Activated B cell treated with CpG ODN at 0.5 μM for 24 hours (primary cell): ENCODE measurements at places on chromosomes 6 and 20.

DNA sequence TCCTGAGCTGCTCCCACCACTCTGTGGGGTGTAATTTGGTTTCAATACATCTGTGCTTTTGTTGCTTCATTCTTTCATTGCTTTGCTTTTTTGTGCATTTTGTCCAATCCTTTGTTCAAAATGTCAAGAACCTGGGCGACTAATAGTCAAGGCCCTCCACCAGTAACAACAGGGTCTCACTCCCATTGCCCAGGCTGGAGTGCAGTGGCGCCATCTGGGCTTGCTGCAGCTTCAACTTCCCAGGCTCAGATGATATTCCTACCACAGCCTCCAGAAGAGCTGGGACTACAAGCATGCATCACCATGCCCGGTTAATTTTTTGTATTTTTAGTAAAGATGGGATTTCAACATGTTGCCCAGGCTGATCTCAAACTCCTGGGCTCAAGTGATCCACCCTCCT lies 169.2 kb downstream of the EYA2 start:
- no peak for DNase-seq

- DNase-seq: no peak
Observed at GRCh38 chr6:129499843-129500219, 210.1 kb downstream of the ARHGAP18 start.

GRCh38 chr6:100595456-100595855 lies 130.7 kb upstream of the SIM1 start:
- no peak for DNase-seq

GRCh38 chr20:61135968-61136367 lies 116.1 kb upstream of the CDH4 start:
- DNase-seq: no peak

GRCh38 chr6:40871424-40871823 lies 167.6 kb downstream of the UNC5CL start:
- DNase-seq: no peak

DNA sequence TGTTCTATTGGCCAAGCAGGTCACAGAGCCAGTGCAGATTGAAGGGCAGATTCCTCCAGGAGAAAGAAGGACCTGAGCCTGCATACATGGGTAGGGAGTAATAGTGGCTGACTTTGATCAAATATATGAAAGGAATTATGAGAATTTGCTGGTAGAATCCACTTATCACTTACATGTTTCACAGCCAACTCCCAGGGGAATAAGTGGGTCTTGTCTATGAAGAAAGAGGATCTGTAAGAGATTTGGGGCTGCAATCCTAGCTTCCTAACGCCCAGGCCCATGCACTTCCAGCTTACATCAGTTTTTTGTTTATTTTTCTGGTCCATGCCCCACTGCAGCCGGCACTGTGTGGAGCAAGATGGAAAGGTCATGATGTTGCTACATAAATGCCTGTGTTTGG lies 107.9 kb upstream of the SYNDIG1 start:
- no peak for DNase-seq

- DNase-seq: no peak
Observed at GRCh38 chr6:159727717-159728445, 575 bp downstream of the WTAP start.

GRCh38 chr20:3509064-3509463 lies 38.2 kb downstream of the ATRN start:
- no peak for DNase-seq

GRCh38 chr20:39390186-39390585 lies 428.0 kb downstream of the DHX35 start:
- no peak for DNase-seq

DNA sequence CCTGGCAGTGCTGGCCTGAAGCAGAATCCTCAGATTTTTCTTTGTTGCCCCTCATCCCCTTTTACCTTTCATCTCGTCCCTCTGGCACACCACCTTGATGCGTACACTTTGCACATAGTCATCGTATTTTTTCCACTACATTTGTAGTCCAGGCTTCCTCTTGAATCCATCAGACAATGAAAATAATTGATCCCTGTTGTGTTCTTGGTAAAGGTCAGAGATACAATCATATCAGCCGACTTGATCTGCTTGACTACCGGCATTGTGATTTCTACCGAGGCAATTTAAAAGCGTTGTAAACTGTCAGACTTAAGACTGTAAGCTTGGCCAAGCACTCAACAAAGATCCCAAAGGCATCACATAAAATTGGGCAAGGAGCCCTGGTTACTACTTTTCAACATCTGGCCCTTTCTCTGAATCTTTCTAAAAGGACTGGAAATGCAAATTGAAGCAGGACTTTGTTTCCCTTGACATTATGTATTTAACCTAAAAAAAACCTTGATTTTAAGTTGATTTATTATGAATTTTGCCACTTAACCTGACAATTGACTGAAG lies 512.6 kb downstream of the LMBRD1 start:
- DNase-seq: no peak

- no peak for DNase-seq
Observed at GRCh38 chr6:113315165-113315564, 542.0 kb upstream of the MARCKS start.

- no peak for DNase-seq
Observed at GRCh38 chr20:50219600-50219999, 29.0 kb downstream of the CEBPB start.

DNA sequence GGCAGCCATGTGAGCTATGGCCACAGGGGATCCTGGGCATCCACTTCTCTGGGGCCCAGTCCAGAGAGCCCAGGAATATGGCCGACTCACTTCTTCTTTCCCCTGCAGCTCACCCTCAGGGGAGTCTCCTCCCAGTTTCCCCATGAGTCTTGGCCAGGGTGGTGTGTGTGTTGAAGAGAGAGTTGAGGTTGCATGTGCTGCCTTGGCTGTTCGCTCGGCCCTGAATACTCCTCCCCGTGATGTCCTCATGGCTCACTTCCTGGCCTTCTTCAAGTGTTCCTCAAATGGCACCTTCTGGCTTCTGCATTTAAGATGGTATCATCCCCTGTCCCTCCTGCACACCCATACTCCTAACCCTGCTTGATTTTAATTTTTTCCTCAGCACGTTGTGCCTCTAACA lies 3.2 kb upstream of the TREML1 start:
- DNase-seq: no peak

DNA sequence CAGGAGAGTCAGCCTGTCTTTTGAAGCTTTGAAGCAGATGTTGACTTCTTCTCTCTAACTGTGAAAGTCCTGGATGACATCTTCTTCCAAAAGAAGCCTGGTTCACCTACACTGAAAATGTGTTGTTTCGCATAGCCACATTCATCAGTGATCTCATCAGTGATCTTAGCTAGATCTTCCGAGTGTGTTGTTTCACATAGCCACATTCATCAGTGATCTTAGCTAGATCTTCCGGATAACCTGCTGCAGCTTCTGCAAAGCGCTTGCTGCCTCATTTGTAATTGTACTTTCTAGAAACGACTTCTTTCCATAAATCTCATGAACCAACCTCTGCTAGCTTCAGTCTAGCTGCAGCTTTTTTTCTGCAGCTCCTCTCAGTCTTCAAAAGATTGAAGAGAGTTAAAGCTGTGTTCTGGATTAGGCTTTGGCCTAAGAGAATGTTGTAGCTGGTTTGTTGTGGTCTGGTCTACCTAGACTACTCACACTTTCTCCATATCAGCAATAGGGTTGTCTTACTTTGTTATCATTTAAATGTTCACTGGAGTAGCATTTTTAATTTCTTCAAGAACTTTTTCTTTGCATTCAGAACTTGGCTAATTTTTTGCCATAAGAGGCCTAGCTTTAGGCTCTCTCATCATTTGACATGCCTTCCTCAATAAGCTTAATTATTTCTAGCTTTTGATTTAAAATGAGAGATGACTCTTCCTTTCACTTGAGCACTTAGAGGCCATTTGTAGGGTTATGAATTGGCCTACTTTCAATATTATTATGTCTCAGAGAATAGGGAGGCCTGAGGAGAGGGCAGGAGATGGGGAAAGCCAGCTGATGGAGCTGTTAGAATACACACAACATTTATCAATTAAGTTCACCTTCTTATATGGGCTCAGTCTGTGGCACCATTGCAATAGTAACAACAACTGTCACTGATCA lies 48.7 kb upstream of the EXOC2 start:
- no peak for DNase-seq

DNA sequence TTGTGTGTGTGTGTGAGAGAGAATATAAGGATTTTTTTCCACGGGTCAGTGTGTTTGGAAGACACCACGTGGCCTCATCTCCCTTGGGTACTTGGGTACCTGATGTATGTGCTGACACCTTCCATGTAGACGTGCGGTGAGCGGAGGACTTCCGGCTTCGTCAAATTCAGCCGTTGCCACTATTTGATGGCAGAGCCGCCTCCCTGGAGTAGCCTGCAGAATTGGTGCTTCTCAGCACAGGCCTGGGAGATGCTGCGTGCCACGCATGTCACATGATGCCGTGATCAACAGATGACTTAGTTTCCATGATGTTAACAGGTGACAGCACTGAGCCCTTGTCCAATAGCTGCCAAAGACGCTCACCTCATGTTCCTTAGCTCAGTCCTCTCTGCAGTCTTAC lies 69.4 kb downstream of the CDH4 start:
- no peak for DNase-seq

GRCh38 chr6:67629258-67629657 lies 1005.8 kb upstream of the ADGRB3 start:
- DNase-seq: no peak

DNA sequence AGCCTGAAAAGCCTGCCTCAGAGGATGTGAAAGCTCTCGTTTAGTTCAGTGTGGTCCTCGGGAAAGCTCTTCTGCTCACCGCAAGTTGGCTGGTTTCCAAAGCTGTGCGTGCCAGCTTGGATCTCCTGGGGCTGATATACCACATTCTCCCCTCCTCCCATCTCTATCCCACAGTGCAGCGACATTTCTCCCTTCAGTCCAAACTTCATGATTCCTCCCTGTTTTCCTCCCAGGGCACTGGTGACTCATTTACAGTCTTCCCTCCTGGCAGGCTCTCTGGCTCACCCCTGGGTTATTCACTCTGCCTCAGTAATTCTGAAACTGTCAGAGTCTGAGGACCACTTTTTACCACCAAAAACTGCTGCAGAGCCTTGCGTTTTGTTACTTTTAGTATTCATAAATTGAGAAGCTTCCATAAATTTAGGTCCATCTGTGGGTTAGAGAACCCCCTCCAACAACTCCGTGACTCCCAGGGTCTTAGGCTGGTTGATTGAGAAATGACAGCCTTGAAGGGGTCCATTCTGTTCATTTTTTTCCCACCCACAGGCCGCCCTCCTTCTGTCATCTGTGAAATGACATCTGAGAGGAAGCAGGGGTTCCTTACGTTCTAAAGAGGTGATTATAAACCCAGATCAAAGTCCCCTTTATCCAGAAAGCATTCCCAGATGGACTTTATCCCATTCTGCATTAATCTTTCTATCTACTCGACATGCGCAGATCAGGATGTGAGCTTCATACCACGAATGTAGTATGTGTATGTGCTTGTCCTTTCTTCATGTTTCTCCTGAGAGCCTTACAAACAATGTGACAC lies 6.1 kb downstream of the TRIM10 start:
- DNase-seq: no peak

GRCh38 chr20:43662943-43663655 lies 3.8 kb upstream of the MYBL2 start:
- no peak for DNase-seq

DNA sequence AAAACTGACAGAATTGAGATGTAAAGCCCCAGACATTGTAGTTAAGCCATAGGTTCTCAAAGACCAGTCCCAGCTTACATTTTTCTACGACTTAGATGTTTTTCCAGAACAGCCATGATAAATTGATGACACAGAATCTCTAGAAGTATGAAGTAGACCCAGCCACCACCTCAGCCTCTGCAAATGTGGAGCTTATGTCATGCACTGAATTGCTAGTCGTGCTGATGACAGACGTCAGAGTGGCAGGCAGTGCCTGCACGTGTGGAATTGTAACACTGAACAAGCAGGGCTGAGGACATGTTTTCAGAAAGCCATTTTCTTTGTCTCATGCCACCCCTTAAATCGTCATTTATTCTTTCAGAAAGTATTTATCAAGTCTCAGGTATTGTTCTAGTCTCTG lies 72.4 kb upstream of the TMEM181 start:
- no peak for DNase-seq

DNA sequence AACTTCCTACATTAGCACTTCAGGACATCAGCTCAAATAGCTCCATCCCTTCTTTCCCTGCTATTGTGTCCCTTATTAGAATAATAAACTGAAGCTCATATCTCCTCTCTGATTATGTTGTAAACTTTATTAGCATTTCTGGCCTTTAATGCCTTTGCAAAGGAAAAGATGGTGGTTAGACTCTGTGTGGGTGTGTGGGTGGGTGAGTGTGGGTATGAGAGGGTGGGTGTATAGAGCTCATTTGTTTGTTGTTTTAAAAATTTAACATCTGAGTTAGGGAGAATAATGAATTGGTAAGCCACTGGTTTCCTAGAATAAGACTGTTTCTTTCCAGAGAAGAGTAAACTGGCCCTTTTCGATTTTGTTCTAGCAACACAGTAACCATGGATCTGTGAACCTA lies 70.6 kb upstream of the L3MBTL3 start:
- DNase-seq: no peak

- no peak for DNase-seq
Observed at GRCh38 chr6:24836109-24836508, 37.4 kb upstream of the ARMH2 start.

- peak; percentile 91 for DNase-seq
Observed at GRCh38 chr20:34558320-34559218, at the start of gene MAP1LC3A. TSS of gene MAP1LC3A (plus strand) at chr20:34558718. CDS start at chr20:34558869, 151 bp downstream.

- DNase-seq: no peak
Observed at GRCh38 chr6:163529605-163530004, 115.1 kb downstream of the QKI start.

- no peak for DNase-seq
Observed at GRCh38 chr6:18707714-18708439, 320.7 kb downstream of the RNF144B start.

DNA sequence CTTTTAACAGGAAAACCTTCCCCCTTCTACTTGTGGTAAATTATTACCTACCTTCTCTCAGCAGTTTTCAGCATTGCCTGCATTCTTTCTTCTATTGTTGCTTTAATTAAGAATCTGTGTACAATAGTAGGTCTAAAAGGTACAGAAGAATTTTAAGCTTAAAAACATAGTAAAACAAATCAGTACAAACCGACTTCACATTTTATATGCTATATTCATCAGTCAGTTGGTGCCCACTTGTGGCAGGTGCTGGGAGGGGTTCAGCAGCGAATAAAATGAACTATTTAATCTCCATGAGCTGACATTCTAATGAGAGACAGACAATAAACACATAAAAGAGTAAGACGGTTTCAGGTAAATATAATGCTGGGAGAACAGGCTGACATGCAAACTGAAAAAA lies 73.4 kb upstream of the FBXO30 start:
- DNase-seq: no peak

DNA sequence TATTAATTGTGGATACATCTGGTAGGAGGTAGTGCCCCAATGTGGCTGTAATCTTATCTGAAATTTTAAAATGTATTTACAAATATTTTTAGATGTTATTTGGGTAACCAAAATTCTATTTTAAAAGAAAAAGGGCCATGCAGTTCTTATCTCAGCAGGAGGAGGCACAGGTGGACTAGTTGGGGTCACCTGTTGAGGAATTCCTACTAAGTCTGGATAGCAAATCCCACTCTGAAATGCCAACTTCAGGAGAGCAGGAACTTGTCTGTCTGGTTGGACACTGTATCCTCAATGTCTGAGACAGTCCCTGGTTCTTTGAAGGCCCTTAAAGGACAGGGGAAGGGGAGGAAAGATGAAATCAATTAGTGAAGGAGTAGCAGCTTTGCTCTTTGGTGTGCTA lies 82.6 kb downstream of the EYA2 start:
- DNase-seq: no peak
